ENCODE measurements at places on chromosomes 16 and 17. TPM values are rescaled to one million over a fixed set of nuclear protein-coding genes. Genes with fewer than 3 reads are reported as not detected.

The NEUROD2 gene
- polyA plus RNA-seq = 0.03 TPM

The TBC1D3C gene
- not detected for polyA plus RNA-seq

The NPIPA2 gene
- not detected for polyA plus RNA-seq

The TLCD2 gene
- polyA plus RNA-seq = 6.2 TPM

The SCPEP1 gene
- polyA plus RNA-seq = 94.7 TPM

The DLX3 gene
- 1.1 TPM for polyA plus RNA-seq

The ENPP7 gene
- polyA plus RNA-seq = 5.1 TPM

The GRAPL gene
- 3.6 TPM for polyA plus RNA-seq

The KRTAP1-5 gene
- not detected for polyA plus RNA-seq

The HSPB9 gene
- 0.30 TPM for polyA plus RNA-seq

The SOCS7 gene
- polyA plus RNA-seq = 19.8 TPM

The KRT40 gene
- polyA plus RNA-seq = not detected

The KRTAP9-2 gene
- not detected for polyA plus RNA-seq

The SLC9A5 gene
- 3.9 TPM for polyA plus RNA-seq

The TUBG1 gene
- 54.7 TPM for polyA plus RNA-seq

The TMEM132E gene
- 4.7 TPM for polyA plus RNA-seq

The KRT25 gene
- not detected for polyA plus RNA-seq

The C16orf92 gene
- not detected for polyA plus RNA-seq

The MYCBPAP gene
- polyA plus RNA-seq = 1.4 TPM

The ALOX15 gene
- polyA plus RNA-seq = 0.17 TPM

The TPSG1 gene
- 1.1 TPM for polyA plus RNA-seq

The MYO1D gene
- polyA plus RNA-seq = 27.1 TPM

The SP2 gene
- 22.4 TPM for polyA plus RNA-seq
